ENCODE measurements at places on chromosomes 6 and 20. TPM values are rescaled to one million over a fixed set of nuclear protein-coding genes. Genes with fewer than 3 reads are reported as not detected.

The TRIM31 gene
- not detected for total RNA-seq

The IRF4 gene
- 28.4 TPM for total RNA-seq

The CSNK2B gene
- total RNA-seq: 118 TPM

The CTSZ gene
- 37.1 TPM for total RNA-seq

The SRC gene
- 1.4 TPM for total RNA-seq

The TUBB2B gene
- 0.46 TPM for total RNA-seq

The NKX2-2 gene
- total RNA-seq: not detected

The TOX2 gene
- 0.38 TPM for total RNA-seq

The NRN1 gene
- total RNA-seq: not detected

The PRELID3B gene
- total RNA-seq: 49.0 TPM

The SLC17A3 gene
- total RNA-seq: 0.76 TPM

The LY6G6C gene
- not detected for total RNA-seq

The FUT9 gene
- not detected for total RNA-seq

The TTLL9 gene
- total RNA-seq: not detected

The GPX5 gene
- total RNA-seq: not detected

The BPIFB1 gene
- not detected for total RNA-seq

The JAG1 gene
- 0.56 TPM for total RNA-seq

The GPSM3 gene
- total RNA-seq: 267 TPM

The MYB gene
- 17.1 TPM for total RNA-seq

The FAM184A gene
- 3.6 TPM for total RNA-seq

The DEFB129 gene
- total RNA-seq: not detected

The CCR6 gene
- total RNA-seq: 3.2 TPM

The PAX1 gene
- not detected for total RNA-seq

The CRISP3 gene
- not detected for total RNA-seq

The UNC5CL gene
- 6.3 TPM for total RNA-seq

The BCAS1 gene
- total RNA-seq: 0.70 TPM

The SLC52A3 gene
- not detected for total RNA-seq

The SDC4 gene
- total RNA-seq: 4.2 TPM

The RGS17 gene
- total RNA-seq: not detected

The PTCRA gene
- not detected for total RNA-seq

The INSM1 gene
- not detected for total RNA-seq

The NTSR1 gene
- 0.53 TPM for total RNA-seq

The KIF16B gene
- total RNA-seq: 8.7 TPM

The PNRC1 gene
- 430 TPM for total RNA-seq

The CLPSL1 gene
- total RNA-seq: not detected

The OR10C1 gene
- total RNA-seq: not detected

The FILIP1 gene
- total RNA-seq: not detected

The DLL1 gene
- 4.5 TPM for total RNA-seq

The THBS2 gene
- 0.39 TPM for total RNA-seq

The SIGLEC1 gene
- total RNA-seq: not detected

The KHDC1L gene
- not detected for total RNA-seq

The NOX3 gene
- not detected for total RNA-seq

The KIF25 gene
- total RNA-seq: not detected

The CASS4 gene
- 13.7 TPM for total RNA-seq

The FGD2 gene
- 3.0 TPM for total RNA-seq

The ID4 gene
- total RNA-seq: not detected

The APOBEC2 gene
- not detected for total RNA-seq

The RNF39 gene
- not detected for total RNA-seq

The VGLL2 gene
- not detected for total RNA-seq

The HIVEP2 gene
- 81.4 TPM for total RNA-seq
